Ecto neural progenitor cell (in vitro differentiated cells): ENCODE measurements at places on chromosomes 7 and 10.

DNA sequence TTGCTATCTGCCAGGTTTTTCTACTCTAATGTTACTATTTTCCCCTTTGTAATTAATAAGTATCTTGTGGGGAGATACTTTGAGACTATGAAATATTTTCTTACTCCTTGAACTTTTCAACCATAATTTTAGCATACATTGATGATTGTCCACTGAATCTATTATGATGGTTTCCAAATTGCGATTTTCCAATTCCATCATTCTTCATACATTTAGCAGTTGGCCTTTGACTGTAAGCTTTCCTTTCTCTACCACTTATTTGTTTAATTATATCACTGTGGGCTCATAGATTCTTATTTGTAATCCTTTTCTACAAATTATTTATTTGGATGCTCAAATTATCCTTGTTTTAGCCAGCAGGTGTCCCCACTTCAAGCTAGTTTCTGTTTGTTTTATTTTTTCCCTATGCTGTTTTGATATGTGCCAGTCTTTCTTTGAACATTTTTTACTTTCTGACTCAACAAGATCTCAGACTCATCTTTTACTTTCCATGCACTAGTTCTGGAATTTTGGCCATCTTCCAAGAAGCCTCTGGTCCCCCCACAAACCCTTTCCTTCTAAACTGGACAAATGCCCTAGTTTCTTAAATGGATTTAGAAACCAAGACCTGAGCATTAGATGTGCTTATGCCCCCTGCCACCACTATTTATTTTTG lies 11.4 kb upstream of the MRPS16 start:
- no peak for DNase-seq

DNA sequence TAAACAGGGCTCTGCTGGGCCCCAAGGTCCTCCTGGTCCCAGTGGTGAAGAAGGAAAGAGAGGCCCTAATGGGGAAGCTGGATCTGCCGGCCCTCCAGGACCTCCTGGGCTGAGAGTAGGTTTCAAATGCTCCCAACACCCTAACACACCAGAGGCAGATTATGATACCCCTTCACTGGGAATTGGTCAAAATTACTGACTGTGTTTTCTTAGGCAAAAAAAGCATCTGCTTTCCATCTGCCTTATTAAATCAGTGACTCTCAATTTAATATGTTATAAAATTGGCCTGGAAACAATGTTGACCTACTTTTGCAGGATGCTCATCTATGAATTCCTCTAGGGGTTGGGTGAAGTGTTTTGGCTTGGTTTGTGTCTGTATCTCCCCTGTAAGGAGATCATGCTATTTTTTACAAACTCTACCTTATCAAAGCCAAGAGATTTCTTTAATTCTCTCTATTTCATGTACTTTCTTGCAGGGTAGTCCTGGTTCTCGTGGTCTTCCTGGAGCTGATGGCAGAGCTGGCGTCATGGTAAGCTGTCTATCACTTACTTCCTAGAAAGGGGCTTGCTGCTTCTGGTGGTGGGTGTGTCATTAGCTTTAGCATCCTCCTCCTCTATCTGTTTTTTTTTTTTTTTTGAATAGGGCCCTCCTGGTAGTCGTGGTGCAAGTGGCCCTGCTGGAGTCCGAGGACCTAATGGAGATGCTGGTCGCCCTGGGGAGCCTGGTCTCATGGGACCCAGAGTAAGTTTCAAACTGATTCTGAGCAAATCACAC lies 15.9 kb downstream of the COL1A2 start:
- DNase-seq: no peak

- DNase-seq: no peak
Measured at GRCh38 chr10:33195608-33196376, 138.7 kb downstream of the NRP1 start.

DNA sequence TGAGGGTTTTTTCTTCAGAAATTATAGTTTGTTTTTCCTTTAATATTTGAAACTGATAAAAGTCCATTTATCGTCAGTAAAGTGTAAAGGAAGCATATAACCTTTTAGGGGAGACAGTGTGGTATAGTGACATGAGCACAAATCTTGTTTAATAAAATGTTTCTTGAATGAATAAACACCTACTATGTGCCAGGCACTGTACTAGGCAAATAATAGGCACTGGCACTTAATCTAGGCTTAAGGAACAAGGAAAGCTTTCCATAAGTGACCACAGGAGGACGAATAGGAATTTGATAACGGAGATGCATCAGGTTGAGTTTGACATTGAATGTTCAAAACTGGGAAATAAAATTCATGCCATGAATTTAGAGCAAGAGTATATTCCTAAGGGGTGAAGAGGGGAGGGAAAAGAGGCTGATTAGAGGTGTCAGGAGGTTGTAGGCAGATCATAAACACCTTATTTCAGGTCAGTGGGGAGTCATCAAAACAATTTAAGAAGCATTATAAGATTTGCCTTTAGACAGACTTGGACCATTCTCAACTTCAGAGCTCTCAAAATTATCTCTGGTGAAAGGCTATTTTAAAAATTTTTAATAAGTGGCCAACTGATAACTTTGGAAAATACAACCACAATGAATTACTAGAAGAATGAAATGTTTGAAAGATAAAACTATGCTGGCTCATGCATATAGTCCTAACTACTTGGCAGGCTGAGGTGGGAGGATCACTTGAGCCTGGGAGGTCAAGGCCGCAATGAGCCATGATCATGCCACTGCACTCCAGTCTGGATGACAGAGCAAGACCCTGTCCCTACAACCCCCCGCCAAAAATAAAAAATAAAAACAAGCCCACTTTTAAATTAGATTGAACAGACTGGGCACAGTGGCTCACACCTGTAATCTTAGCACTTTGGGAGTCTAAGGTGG lies 22.4 kb downstream of the RALA start:
- DNase-seq: no peak

GRCh38 chr7:155693826-155694225 lies 49.4 kb downstream of the RBM33 start:
- no peak for DNase-seq

GRCh38 chr10:86535132-86535882 lies 13.7 kb upstream of the WAPL start:
- DNase-seq: peak; percentile 78

DNA sequence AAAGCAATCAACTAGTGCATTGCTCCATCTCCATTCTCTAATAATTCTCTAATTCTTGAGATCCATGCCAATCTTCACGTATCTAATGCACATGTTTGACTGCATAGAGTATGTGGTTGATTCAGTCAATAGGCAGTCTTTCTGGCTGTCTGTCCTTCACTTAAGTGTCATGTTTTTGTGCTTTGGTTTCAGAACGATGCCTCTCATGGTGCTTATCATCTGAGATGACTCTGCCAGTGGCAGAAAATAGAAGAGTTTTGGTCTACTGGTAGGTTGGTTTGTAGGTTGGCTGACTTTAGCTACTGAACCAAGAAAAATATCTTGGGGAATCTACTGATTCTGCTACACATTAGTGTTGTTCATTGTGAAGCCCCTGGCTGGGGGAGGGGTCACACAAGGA lies 364.2 kb downstream of the SFMBT2 start:
- no peak for DNase-seq
